ENCODE measurements at places on chromosomes 4 and X.

DNA sequence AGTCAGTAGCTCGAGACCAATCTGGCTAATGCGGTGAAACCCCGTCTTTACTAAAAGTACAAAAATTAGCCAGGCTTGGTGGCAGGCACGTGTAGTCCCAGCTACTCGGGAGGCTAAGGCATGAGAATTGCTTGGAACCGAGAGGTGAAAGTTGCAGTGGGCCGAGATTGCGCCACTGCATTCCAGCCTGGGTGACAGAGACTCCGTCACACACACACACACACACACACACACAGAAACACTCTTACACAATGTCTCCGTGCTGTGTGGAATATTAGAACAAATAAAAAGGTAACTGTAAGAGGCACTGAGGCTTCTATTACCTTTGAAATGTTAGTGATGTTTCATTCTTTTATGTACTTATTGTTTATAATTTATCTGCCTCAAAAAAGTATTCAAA, 326.6 kb downstream of the GPAT3 start:
- no peak for DNase-seq

GRCh38 chr4:134867027-134867426, 665.4 kb upstream of the PABPC4L start:
- DNase-seq, result no peak

DNA sequence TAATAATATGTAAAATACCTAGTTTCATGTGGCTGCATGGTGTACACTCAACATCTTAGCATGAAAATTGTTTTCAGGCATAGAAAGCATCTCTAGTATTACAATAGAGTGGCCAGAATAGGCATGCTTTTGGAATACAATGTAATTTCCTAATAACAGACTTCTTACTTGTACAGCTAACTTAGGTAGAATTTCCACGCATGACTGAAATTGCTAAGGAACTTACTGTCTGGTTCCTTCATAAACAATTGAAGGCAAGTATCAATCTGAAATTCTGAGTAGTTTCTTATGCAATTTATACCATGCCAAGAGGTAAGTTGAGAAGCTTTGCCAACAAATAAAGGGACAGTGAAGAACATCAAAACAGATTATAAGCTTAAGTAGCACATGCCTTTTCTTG, 26.7 kb downstream of the SULT1E1 start:
- DNase-seq, result no peak

DNA sequence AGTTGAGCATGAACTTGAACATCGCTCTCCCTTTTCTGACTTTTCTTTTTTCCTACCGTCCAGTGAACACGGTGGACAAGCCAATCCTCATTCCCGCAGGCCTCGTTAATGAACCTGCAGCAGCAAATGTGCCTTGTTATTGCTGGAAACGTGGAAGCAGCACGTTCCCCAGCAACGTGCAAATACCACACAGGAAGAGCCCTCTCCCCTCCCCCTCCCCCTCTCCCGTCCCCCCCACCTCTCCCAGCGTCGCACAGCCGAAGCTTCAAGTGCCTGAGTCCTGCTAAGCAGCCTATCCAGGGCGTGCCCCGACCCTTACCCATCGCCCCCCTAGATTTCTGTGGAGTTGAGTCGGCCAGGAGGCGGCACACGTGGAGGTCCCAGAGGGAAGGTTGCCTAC, 219.9 kb downstream of the BCOR start:
- no peak for DNase-seq

- DNase-seq, result no peak
Observed at GRCh38 chr4:150821641-150822040, 193.4 kb downstream of the LRBA start.

GRCh38 chrX:71301195-71301924, at the start of gene ITGB1BP2:
ITGB1BP2 (plus strand) TSS chrX:71301750; CDS start chrX:71301807, 57 bp downstream.
- no peak for DNase-seq

GRCh38 chrX:19739683-19740082, 147.7 kb downstream of the SH3KBP1 start:
- DNase-seq, result peak; percentile 20

GRCh38 chr4:37367901-37368300, 123.4 kb downstream of the NWD2 start:
- no peak for DNase-seq

- DNase-seq, result no peak
Observed at GRCh38 chr4:712093-712492, 6.5 kb downstream of the PCGF3 start.

DNA sequence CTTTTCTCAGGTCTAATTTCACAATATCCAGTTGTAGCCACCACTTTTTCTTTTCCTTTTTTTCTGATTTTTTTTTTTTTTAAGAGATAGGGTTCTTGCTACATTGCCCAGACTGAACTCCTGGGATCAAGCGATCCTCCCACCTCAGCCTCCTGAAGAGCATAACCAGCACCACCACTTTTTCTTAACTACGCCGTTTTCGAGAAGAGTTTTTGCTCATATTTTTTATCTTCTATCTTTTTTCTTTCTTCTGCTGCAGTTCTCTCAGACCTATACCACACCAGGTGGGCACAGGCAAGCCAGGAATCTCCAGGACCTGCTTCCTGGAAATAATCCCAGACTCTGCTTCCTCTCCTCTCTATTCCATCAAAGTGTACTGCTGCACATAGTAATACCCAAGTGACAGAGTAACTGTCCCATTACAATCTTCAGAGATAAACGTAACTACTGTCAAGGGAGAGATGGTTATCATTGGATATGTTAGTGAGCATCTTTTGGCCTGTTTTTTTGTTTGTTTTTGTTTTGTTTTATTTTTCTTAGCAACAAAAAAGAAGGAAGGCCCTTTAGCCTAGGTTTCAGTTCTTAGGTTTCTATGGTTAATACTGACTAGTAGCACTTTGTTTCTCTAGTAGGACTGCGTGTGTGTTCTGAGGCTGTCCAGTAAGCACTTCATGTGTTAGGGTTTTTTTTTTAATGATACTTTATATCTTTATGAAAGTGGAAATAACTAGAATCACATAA, 59.2 kb upstream of the TXK start:
- DNase-seq, result no peak

DNA sequence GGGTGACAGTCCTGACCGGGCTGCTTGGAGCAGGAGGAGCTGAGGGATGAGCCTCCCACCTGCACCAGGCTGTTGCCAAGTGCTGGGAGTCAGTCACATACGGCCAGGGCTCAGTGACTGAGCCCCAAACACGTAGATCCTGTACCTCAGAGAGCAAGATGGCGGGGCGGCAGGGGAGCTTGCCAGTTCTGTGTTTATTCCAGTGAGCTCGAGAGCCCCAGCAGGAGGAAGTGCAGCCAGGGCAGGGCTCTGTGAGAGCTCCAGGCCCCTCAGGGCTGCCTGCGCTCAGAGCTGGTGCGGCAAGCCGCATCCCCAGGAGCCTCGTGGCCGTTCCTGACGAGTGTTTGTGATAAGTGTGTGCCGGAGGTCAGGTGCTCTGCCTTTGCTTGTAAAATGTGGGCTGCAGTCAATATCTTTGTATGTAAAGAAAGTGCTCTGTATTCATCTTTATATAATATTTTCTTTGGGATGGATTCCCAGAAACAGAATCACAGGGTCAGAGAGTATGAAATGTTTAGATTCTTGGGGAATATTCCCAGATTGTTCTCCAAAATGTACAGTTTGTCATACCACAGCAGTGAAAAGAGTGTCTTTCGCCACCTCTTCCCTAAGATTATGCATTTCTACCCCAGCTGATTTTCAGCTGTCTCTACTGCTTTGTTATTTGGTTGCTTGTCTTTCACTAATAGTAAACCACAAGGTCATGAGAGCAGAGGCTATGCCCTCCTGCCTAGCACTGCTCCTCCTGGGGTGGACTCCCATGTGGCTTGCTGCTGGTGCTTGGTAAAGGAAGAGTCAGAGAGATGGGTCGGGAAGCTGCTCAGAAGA, 50.3 kb downstream of the NELFA start:
- no peak for DNase-seq

GRCh38 chrX:48919360-48919841, 577 bp upstream of the PIM2 start:
- DNase-seq, result no peak

DNA sequence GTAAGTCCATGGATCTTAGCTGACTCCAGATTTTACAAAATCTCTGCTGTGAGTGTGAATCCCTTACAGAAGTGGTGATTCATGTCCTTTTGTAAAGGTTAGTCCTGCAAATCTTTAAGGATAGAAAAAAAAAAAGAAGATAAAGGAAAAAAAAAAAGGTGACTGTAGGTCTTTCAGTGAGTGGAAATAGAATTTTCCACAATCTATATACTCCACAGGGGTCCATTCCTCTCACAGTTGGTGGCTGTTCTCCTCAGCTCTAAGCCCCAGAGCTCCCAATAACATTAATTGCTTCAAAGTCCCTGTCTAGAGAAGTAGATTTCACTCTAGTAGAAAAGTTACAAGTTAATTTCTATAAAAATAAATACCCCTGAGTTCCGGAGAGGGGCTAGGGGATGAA, 189.1 kb downstream of the NDST4 start:
- DNase-seq, result no peak

- DNase-seq, result no peak
Observed at GRCh38 chrX:12811658-12812057, 20.4 kb downstream of the PRPS2 start.

GRCh38 chr4:5753366-5753765, 42.4 kb downstream of the EVC start:
- DNase-seq, result no peak

DNA sequence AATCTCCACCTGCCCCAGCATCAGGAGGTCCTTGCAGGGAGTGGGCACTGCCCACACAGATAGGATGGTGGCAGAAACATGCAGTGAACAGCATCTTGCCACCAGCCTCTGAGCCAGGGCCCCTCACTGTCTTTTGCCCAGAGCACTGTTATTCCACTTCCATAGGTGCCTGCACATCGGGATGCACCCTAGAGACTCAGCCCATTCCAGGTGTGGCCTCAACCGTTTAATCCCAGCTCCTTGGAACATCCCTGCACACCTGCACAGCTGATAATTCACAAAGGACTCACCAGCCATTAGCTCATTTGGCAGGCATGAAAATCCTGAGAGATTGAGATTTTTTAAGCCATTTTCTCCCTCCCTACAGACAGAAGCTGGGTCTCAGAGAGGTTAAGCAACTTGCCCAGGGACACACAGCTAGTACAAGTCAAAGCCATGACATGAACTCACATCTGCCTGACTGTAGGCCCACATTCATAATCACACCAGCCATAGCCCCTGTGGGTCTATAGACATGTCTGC, 116.3 kb downstream of the EFNB1 start:
- DNase-seq, result no peak

- DNase-seq, result no peak
Observed at GRCh38 chr4:98498774-98499173, 159.6 kb downstream of the TSPAN5 start.

GRCh38 chr4:6988016-6988715, 55.0 kb upstream of the TADA2B start:
- DNase-seq, result no peak

GRCh38 chr4:82891707-82892466, 934 bp upstream of the SEC31A start:
- DNase-seq, result no peak

DNA sequence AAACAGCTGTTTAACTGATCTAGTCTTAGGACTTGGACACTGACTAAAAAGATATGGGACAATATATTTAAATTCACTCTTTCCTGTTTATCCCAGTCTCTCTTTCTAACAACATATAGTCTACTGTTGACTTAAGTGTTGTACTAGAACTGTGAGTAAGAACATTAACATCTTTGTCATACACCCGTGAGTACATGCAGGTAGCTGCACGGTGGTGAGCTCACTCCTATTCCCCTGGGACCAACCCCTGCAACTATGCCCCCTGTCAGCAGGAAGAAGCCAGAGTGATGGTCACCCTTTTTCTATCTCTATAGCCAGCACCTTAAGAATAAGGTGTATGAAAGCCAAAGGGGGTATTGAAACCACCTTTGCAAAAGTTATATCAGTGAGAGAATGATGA, 17.6 kb downstream of the TBL1X start:
- DNase-seq, result no peak

- DNase-seq, result no peak
Observed at GRCh38 chrX:119654112-119654531, 38.8 kb downstream of the SEPTIN6 start.

- DNase-seq, result no peak
Observed at GRCh38 chr4:53119680-53120079, 246.2 kb downstream of the SCFD2 start.

GRCh38 chr4:105859233-105859632, 36.0 kb upstream of the NPNT start:
- no peak for DNase-seq

- DNase-seq, result no peak
Observed at GRCh38 chrX:20471483-20471882, 204.8 kb upstream of the RPS6KA3 start.

DNA sequence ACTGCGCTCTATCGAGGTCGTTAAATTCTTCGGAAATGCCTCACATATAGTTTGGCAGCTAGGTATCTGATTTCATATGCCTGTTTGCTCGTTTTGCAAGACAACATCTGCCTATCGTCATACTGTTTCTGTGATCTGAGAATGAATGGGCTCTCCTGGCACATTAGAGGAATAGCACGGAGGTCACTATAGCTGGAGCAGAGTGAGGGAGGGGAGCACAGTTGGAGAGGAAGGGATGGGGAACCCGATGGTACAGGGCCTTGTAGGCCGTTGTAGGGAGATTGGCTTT, 552 bp downstream of the IKBKG start:
- DNase-seq, result no peak

- no peak for DNase-seq
Observed at GRCh38 chrX:24277405-24277804, 36.5 kb downstream of the SUPT20HL2 start.

- DNase-seq, result no peak
Observed at GRCh38 chr4:153731239-153731638, 28.6 kb downstream of the RNF175 start.

GRCh38 chr4:20253735-20254409, 2.2 kb downstream of the SLIT2 start:
- DNase-seq, result no peak

- DNase-seq, result no peak
Observed at GRCh38 chrX:9678215-9678965, 87.3 kb downstream of the GPR143 start.

GRCh38 chrX:23048806-23049573, 49.2 kb downstream of the DDX53 start:
- no peak for DNase-seq

- no peak for DNase-seq
Observed at GRCh38 chrX:57445076-57445475, 146.7 kb upstream of the ZXDB start.

- DNase-seq, result no peak
Observed at GRCh38 chrX:84188320-84188834, 378 bp upstream of the RPS6KA6 start.

DNA sequence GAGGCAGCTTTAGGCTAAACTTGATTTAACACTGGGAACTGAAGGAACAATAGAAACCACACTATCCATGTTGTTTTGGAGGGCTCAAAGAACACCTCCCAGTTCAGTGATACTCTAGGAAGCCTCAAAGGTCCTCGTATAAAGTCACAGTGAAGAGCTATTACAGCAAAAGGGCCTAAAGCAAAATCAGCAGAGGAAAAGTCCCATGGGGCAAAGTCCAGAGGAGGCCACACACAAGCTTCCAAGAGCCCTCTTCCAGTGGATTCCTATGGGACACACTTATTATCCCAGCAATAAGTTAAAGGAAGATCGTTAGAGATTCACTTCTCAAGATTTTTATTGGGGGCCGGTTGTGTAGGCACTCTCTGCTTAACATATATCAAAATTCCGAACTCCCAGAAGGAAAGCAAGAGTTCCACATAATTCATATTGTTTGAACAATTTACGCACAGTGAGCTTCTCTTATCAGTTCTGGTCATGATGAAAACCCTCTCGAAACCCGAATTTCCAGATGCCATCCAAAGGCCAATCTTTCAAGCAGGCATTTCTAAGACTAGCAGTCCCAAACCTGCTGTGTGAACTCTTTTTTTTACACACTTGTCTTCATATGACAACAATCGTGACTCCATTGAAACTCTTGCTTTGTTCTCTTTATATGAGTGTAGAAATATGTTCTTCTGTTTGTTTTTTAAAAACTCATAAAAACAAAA, 53.7 kb downstream of the ANXA5 start:
- no peak for DNase-seq

Measured in activated T-helper 1 cell treated with anti-CD3 and anti-CD28 coated beads, Interleukin-2, amount 50 U/mL, for 16 hours (primary cell).